Activated CD4-positive, CD25-positive, alpha-beta regulatory T cell treated with anti-CD3 and anti-CD28 coated beads, Interleukin-2, amount 50 U/mL, for 16 hours (primary cell): ENCODE measurements at places on chromosomes 5 and 9.

GRCh38 chr9:33129886-33130881, 37.0 kb downstream of the B4GALT1 start:
- no peak for DNase-seq

DNA sequence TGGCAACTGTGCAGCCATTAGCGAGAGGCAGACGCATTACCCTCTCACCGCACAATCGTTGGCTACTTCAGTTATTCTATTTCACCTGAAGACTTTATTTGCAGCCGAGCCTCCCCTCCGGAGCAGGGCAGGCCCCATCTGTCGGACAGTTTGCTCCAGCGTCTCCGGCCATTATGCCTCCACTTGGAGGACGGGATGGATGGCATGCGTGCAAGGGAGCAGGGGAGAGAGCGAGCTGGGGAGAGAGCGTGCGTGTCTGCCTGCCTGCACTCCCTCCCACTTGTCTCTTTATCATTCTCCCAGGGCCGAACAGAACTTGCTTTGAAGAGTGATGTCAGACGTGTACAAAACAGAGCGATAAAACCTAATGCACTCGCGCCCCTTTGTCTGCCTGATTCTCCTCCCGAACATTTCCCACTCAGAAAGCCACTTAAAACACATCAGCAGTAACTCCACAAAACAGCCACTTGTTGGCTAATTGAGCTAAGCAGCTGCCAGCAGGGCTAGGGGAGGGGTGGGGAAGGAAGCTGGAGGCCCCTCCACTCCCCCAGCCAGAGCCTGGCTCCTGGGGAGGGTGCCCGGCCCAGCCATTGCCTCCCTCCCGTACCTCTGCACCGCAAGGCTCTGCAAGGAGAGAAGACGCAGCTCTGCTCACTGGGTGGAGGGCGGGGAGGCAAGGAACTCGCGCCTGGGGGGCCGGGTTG, 43.4 kb upstream of the FUBP3 start:
- DNase-seq = no peak

DNA sequence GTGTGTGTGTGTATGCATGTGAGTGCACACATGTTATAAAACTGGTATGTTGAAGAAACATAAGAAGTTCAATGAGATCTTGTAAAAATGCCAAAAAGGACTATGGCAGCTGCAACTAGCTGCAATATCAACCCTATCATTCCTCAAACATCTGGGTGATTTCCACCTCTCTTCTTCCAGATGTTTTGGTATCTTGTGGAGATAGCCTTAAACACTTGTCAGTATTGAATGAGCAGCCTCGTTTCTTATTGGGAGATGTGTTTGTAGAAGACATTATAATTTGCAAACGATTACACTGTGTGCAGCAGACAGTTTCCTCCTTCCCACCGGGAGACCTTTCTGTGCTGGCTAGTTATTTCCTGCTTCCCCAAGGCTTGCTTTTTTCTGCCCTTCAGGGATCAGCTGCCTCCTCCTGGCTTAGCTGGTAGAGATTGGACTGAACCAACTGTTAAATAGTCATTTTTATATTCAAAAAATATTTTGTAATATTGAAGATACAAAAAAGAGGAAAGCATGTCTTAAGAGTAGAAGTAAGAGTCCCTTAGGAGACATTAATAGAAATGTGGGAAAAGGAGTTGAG, 168.4 kb upstream of the MPDZ start:
- DNase-seq = no peak

GRCh38 chr5:1011741-1012312, 3.2 kb downstream of the NKD2 start:
- no peak for DNase-seq

GRCh38 chr5:151463137-151464029, 16.0 kb downstream of the SLC36A1 start:
- no peak for DNase-seq

DNA sequence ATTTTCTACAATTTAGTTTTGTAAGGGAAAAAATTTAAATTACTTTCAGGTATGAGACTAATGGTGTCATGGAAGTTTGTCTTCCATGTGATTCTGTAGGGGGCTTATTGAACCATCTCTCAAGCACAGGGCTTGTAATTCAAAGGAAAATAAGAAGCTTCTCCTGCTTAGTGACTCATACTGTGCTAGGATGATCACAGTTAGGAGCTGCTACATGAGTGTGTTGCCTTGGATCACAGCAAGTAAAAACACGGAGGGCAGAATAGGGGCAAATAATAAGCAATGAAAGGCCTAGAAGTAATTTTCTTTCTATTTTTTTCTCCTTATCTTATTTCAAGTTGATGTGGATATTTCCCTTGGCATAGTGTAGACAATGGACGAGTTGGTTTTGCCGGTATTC, 28.9 kb downstream of the TMEM167A start:
- no peak for DNase-seq

DNA sequence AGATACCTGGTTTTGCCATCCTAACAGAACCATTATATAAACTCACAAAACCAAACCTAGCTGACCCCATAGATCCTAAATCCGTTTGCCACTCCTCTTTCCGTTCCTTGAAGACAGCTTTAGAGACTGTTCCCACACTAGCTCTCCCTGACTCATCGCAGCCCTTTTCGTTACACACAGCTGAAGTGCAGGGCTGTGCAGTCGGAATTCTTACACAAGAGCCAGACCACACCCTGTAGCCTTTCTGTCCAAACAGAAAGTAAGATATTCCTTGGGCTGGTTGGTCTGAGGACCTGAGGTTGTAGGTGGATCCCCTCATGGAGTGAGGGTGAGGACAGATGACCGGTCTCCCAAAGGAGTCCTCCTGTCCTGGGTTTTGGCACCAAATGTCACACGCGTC, 56.7 kb upstream of the NAA35 start:
- no peak for DNase-seq

DNA sequence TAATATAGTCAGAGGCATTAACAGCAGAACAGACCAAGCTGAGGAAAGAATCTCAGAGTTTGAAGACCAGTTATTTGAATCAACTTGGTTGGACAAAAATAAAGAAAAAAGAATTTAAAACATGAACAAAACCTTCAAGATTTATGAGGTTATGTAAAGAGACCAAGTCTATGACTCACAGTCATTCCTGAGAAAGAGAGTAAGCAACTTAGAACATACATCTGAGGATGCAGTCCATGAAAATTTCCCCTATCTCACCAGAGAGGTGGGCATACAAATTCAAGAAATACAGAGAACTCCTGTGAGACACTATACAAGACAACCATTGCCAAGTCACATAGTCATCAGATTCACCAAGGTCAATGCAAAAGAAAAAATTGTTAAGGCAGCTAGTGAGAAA, 17.4 kb upstream of the C9orf72 start:
- DNase-seq = no peak

- DNase-seq = no peak
Measured at GRCh38 chr5:69202497-69202896, 13.1 kb downstream of the CENPH start.

DNA sequence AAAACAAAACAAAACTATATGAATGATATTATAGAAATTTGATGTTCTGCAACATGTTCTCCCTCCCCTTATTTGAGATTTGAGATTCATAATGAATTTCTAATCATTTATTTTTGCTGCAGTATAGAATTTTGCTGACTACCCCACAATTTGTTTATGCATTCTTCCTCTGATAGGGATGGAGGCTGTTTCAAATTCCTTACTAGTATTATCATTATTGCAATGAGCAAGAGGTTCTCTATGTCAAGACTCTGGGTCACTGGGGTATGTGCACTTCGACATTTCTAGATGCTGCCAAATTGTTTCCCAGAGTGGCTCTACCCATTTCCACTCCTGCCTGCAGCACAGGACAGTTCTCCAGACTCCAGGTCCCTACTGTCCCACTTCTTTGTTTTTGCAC, 54.9 kb upstream of the DAB2IP start:
- DNase-seq = no peak
